ENCODE measurements at places on chromosomes 1 and 21. TPM values are rescaled to one million over a fixed set of nuclear protein-coding genes. Genes with fewer than 3 reads are reported as not detected.

DNA sequence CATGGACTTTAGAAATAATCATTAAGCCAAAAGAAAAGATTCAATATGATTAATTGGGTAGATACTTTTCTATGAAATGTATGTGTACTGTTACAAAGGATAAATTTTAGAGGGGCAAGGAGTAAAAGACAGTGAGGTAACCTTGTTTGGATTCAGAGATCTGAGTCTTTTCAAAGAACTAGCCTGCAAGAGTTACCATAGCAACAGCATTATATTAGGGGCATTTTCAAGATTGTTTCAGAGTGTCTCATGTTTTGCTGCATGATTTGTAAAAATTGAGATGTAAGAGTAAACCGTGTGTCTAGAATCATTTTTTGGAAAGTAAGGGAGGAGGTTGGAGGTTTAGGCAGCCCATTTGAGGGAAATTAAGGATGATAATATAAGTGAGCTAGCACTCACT lies 70.6 kb upstream of the KIAA1614 start:
- no peak for DNase-seq

GRCh38 chr21:27248814-27249213 lies 281.9 kb upstream of the ADAMTS5 start:
- DNase-seq, result no peak

- no peak for DNase-seq
Measured at GRCh38 chr1:180588121-180588520, 29.4 kb downstream of the OVAAL start.

GRCh38 chr1:11132563-11133293 lies 33.1 kb upstream of the EXOSC10 start:
- DNase-seq, result no peak

DNA sequence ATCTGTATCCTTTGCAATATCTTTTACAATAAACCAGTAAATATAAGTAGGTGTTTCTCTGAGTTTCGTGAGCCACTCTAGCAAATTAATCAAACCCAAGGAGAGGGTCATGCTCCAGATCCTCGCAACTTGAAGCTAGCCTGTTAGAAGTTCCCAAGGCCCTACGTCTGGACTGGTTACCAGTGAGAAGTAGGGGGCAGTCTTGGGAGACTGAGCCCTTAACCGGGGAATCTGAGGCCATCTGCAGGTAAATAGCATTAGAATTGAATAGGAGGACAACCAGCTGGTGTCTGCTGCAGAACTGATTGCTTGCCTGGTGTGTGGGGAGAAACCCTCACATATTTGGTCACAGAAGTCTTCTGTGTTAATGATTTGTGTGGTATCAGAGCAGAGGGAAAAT lies 190.5 kb downstream of the RYR2 start:
- DNase-seq, result no peak

- no peak for DNase-seq
Measured at GRCh38 chr1:200922406-200922805, 27.7 kb downstream of the INAVA start.

DNA sequence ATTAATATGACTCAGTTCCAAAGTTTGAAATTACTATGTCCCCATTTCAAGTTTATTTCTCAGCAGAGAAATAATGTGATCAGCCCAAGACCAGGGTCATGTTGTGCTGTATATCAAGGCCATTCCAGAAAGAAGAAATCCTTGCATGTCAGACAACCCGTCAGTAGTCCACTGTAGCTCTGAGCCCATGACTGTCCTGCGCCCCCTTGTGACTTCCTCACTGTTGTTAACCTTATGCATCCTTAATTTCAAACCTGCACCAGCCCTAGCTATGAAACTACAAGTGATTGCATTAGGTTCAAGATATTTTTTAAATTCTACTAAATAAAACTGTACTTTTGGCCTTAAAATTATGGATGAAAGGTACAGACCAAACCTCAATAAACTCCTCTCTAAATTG lies 133.0 kb downstream of the LRRC7 start:
- no peak for DNase-seq

DNA sequence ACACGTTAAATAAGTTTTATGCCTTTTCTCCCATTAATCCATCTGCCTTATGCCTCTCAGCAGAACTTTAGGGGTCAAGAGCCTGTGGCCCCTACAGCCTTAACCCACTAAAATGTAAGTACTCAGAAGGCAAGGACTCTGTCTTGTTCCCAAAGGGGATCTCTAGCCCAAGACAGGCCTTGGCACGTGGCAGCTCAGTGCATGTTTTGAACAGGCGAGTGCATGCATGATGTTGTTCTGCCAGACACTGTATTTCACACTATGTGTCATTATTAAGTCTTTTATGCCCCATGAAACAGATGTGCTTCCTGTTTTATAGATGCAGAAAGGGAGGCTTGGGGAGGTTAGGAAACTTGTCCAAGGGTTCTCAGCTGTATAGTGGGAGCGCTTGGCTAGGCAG lies 102.8 kb downstream of the ETS2 start:
- DNase-seq, result no peak

DNA sequence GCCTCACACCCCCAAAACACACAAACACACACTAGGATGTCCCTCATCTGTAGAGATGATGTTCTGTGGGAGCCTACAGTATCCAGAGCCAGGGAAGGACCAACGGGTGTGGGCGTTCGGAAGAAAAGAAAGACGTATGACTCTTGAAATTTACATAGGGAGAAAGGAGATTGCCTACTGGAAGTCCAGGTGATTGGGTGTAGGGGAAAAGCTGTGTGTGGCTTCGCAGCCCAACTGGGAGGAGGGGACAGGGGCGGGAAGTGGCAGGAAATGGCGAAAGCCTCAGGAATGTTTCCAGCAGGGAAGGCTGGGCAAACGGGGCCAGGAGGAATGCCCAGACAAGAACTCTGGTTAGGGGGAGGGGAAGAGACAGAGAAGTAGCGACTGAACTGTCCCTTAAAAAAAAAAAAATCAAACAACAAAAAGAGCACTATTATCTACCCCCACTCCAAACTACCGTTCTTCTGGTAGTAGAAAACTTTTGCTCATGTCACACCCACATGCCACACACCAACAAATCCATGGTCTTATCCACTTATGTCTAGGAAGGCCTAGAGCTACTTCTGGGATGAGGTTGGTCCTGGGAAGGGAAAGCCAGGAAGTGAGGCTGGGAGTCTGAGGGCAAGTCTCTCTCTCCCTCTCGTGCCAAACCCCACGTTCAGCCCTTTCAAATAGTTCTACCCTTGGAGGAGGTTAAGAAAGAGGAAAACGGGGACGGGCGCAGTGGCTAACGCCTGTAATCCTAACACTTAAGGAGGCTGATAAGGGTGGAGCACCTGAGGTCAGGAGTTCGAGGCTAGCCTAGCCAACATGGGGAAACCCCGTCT lies 1.8 kb upstream of the CKS1B start:
- DNase-seq, result peak; percentile 86

GRCh38 chr1:161986328-161986727 lies 37.3 kb downstream of the OLFML2B start:
- DNase-seq, result no peak

GRCh38 chr1:191695865-191696264 lies 462.4 kb upstream of the RGS18 start:
- DNase-seq, result no peak

- DNase-seq, result no peak
Measured at GRCh38 chr1:215607412-215607811, 40.3 kb downstream of the KCTD3 start.

DNA sequence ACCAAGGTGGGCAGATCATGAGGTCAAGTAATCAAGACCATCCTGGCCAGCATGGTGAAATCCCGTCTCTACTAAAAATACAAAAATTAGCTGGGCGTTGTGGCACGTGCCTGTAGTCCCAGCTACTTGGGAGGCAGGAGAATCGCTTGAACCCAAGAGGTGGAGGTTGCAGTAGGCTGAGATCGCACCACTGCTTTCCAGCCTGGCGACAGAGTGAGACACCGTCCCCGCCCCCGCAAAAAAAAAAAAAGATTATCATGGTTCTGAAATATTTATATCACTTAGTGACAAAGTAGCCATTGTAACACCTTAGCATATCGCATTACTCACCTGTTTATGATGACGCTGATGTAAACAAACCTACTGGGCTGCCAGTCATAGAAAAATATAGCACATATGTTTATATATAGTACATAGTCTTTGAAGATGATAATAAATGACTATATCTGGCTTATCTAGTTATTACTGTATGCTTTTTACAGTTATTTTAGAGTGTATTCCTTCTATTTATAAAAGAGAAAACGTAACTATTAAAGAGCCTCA lies 160.2 kb downstream of the NCAM2 start:
- no peak for DNase-seq

GRCh38 chr1:99571092-99571734 lies 74.7 kb upstream of the PALMD start:
- DNase-seq, result no peak

- DNase-seq, result no peak
Measured at GRCh38 chr1:73218995-73219546, 936.7 kb upstream of the NEGR1 start.

GRCh38 chr1:236853921-236854604 lies 59.0 kb downstream of the MTR start:
- DNase-seq, result no peak

GRCh38 chr1:1157914-1158710 lies 15.6 kb upstream of the TTLL10 start:
- DNase-seq, result no peak

- no peak for DNase-seq
Measured at GRCh38 chr1:107529511-107530149, 388.8 kb downstream of the NTNG1 start.

GRCh38 chr1:207938016-207938415 lies 27.1 kb upstream of the CD34 start:
- DNase-seq, result no peak

GRCh38 chr1:167819849-167820683 lies 93.9 kb downstream of the ADCY10 start:
- DNase-seq, result peak; percentile 51

GRCh38 chr1:32179443-32180185 lies at the start of gene TXLNA:
Gene TXLNA (plus strand): TSS chr1:32179675. CDS start chr1:32180346, 671 bp downstream.
- DNase-seq, result no peak

- no peak for DNase-seq
Measured at GRCh38 chr1:233064988-233065387, 114.6 kb downstream of the NTPCR start.

- DNase-seq, result no peak
Measured at GRCh38 chr1:66778266-66778665, 22.8 kb downstream of the INSL5 start.

DNA sequence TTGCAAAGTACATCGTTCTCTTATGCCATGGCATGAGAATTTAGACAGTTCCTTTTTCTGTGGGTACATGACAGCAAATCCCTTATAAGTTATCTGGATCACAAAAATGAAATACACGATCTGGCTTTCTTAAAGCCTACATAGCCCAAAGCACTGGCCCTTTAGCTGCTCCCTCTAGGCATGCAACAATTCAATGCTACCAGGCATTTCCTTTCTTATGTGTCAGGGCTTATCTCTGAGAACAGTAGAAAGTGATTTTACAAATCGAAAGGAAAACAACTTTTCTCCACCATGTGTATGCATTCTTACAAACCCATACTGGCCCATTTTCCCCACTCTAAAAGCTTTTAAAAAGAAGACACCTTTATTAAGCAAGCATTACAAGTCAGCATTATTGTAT lies 139.7 kb downstream of the GRIK1 start:
- no peak for DNase-seq

DNA sequence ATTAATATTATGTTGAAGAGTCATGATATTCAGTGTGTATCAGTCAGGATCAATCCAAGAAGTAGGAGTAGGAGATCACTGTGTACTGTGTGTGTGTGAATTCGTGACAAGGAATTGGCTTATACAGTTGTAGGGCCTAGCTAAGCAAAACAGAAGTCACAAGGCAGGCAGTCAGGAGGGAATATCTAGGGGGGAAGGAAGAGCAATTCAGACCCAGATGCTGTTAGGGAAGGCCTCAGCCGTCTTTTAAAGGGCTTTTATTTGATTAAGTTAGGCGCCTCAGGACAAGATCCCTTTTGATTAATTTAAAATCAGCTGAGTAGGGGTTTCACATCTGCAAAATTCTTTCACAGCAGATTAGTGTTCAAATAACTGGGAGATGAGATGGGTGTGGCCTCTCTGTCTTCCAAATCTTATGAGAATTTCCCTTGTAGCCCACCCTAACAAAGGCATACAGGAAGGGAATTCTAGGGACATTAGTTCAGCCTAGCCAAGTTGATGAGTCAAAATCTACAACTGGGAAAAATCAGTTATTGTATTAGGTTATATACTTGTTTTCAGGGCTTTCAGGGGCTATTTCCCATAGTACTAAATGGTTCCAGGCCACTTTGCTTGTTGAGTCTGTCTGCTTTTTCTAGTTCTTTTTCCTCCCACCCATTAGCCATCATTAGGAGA lies 47.4 kb downstream of the ALG6 start:
- DNase-seq, result no peak

DNA sequence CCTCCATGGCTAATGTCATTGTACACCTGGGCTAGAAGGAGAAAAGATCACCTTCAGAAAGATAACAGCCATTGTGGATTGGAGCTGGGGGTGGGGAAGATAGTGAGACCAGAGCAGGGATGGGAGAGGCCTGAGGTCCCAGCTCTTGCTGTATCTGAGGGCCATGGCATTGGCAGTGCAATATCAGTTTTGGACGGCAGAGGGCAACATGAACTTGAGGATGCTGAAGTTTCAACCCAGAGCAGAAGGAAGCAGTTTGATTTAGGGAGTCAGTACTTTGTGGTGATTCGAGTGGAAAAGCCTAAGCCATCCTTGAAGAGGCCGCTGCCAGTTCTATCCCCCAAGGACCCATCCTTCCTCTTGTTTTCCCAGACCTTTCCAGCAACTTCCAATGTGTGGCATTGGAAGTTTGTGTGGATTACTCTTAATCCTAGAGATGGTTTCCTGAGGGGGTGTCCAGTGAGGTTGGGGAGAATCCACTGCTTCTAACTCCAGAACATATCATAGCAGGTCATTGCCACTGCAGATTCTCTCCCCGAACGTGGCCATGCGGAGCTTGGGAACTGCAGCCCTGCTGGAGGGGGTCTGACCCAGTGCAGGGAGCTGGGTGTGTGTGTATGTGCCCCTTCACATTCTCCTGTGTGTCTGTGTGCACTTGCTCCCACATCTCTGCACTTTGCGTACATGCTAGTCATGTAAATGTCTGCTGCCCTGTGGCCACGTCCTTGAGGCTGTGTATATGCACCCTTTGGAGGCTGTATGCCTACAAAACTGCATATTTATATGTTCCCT lies 24.1 kb downstream of the SLC26A9 start:
- DNase-seq, result no peak

Gene MSTO1
- total RNA-seq, result 15.9 TPM

Gene ANKRD34A
- total RNA-seq, result 0.35 TPM

Gene EXO1
- 4.3 TPM for total RNA-seq

Gene DNTTIP2
- 28.5 TPM for total RNA-seq

Gene HP1BP3
- total RNA-seq, result 181 TPM

Gene CTTNBP2NL
- 44.0 TPM for total RNA-seq

Gene ARHGAP29
- total RNA-seq, result 221 TPM

Gene MANEAL
- 2.2 TPM for total RNA-seq

Gene C1QC
- not detected for total RNA-seq

Gene RNU1-3
- under 0.01 TPM for total RNA-seq

Gene CDK18
- 9.7 TPM for total RNA-seq

All from glomerular endothelial cell (primary cell).